Posterior vena cava (tissue), 2 donors: ENCODE measurements at places on chromosomes 4 and X. TPM values are rescaled to one million over a fixed set of nuclear protein-coding genes. Genes with fewer than 3 reads are reported as not detected.

PROM1 gene
- total RNA-seq = 0.43 TPM

RAB33A gene
- 12.7 TPM for total RNA-seq

GAGE12H gene
- not detected for total RNA-seq

HMGN5 gene
- total RNA-seq = 8.4 TPM

TRPC5OS gene
- not detected for total RNA-seq

ZNF711 gene
- 4.7 TPM for total RNA-seq

TMPRSS11B gene
- total RNA-seq = not detected

F9 gene
- total RNA-seq = not detected

TMEM271 gene
- total RNA-seq = not detected

SUPT20HL2 gene
- total RNA-seq = 0.76 TPM

SERTM2 gene
- total RNA-seq = 0.28 TPM

H2BW2 gene
- total RNA-seq = not detected

PAPSS1 gene
- total RNA-seq = 32.5 TPM

HMX1 gene
- 0.19 TPM for total RNA-seq

MAGEB4 gene
- total RNA-seq = not detected

ARMCX5 gene
- 9.6 TPM for total RNA-seq

GRXCR1 gene
- total RNA-seq = not detected

PDLIM3 gene
- total RNA-seq = 447 TPM

DDX53 gene
- not detected for total RNA-seq

HSPA4L gene
- 7.7 TPM for total RNA-seq

TIGD4 gene
- 0.38 TPM for total RNA-seq

NAP1L2 gene
- total RNA-seq = 3.0 TPM

TEX13B gene
- not detected for total RNA-seq

HS6ST2 gene
- 0.43 TPM for total RNA-seq

GUCY1B1 gene
- 26.8 TPM for total RNA-seq

ALB gene
- 7.2 TPM for total RNA-seq

THOC2 gene
- 63.5 TPM for total RNA-seq

HSFX1 gene
- 1.4 TPM for total RNA-seq

PLAC8 gene
- total RNA-seq = 3.8 TPM

DDX60 gene
- total RNA-seq = 18.4 TPM

UGT8 gene
- 0.14 TPM for total RNA-seq

CT83 gene
- not detected for total RNA-seq

IQCM gene
- not detected for total RNA-seq

ATP10D gene
- total RNA-seq = 26.3 TPM

OCIAD1 gene
- total RNA-seq = 80.6 TPM

CWH43 gene
- not detected for total RNA-seq

CRMP1 gene
- 2.0 TPM for total RNA-seq

PTPN13 gene
- 11.2 TPM for total RNA-seq
